ENCODE measurements at places on chromosomes 2 and 18. TPM values are rescaled to one million over a fixed set of nuclear protein-coding genes. Genes with fewer than 3 reads are reported as not detected.
A peak's percentile ranks its signal among the peaks of the same experiment; 100 is the strongest.

- H3K27ac ChIP-seq: no peak overlapping the region
- no peaks in the 10 kb centered on the region for H3K4me1 ChIP-seq
- DNase-seq: no peak
- no peaks in the 10 kb centered on the region for H3K27me3 ChIP-seq
- no peak overlapping the region for H3K4me3 ChIP-seq
Observed at GRCh38 chr18:55811925-55812324, 223.9 kb upstream of the TCF4 start.

- H3K4me3 ChIP-seq: no peak overlapping the region
- H3K27me3 ChIP-seq: no peaks in the 10 kb centered on the region
- H3K27ac ChIP-seq: no peak overlapping the region
- H3K4me1 ChIP-seq: no peaks in the 10 kb centered on the region
- no peak for DNase-seq
- H3K36me3 ChIP-seq: no peaks in the 10 kb centered on the region
Observed at GRCh38 chr2:125684256-125684655, 971.7 kb upstream of the GYPC start.

DIS3L2 gene
- 10.4 TPM for polyA plus RNA-seq

DNA sequence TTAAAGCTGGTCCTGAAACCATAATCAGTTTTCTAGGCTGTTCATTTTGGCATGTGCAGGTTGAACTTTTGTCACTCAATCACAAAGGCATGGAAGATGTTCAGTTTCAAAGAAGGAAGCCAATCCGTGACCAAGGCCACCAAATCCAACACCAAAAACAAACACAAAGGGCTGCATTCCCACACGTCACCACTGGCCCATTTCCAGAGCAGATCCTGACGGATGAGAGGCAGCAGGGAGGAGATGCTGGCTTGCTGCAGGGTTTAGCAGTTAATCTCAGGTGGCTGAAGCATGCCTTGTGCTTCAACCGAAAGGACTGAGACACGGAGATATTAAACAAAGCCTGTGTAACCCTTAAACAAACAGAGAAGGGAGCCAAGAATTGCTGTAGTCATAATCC lies 191.9 kb upstream of the CTAGE1 start:
- H3K27me3 ChIP-seq: no peaks in the 10 kb centered on the region
- no peak overlapping the region for H3K4me3 ChIP-seq
- peak overlapping the region; percentile 63 for H3K27ac ChIP-seq
- DNase-seq: peak; percentile 66
- H3K4me1 ChIP-seq: peaks cover 32% of the 10 kb centered on the region
- no peaks in the 10 kb centered on the region for H3K36me3 ChIP-seq

- no peaks in the 10 kb centered on the region for H3K4me1 ChIP-seq
- H3K27me3 ChIP-seq: no peaks in the 10 kb centered on the region
- H3K36me3 ChIP-seq: no peaks in the 10 kb centered on the region
- DNase-seq: no peak
- no peak overlapping the region for H3K4me3 ChIP-seq
- no peak overlapping the region for H3K27ac ChIP-seq
Observed at GRCh38 chr2:80482276-80482675, 177.7 kb upstream of the LRRTM1 start.

All from stomach (tissue), 19 donors.